ENCODE measurements at places on chromosomes 13 and 19.

GRCh38 chr13:83929157-83929556 lies 46.9 kb upstream of the SLITRK1 start:
- DNase-seq = peak; percentile 1

DNA sequence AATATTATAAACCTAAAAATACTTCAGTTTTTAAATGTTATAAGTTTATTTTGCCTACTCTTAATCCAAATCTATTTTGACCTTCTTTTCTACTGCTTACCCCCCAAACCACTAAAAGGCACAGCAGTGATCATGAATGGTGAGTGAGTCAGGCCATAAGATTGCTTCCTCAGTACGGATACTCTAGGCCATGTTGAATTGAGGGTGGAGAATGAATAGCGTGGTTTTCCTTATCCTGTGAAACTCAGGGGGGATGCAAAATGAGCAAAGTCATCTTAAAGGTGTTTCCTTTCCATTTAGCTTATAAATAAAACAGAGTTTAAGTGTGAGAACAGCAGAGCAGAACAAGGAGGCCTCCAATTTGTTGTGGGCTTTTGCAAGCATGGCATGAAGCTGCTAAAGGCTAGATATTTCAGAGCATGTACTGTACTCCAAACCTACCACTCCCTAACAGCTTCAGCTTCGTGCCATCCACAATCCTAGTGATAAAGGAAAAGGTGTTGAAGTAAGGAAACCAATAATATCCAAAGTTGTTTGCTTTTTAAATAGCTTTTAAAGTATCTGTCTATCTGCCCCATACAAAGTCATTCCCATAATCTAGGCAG lies 25.0 kb downstream of the SERPINE3 start:
- no peak for DNase-seq

DNA sequence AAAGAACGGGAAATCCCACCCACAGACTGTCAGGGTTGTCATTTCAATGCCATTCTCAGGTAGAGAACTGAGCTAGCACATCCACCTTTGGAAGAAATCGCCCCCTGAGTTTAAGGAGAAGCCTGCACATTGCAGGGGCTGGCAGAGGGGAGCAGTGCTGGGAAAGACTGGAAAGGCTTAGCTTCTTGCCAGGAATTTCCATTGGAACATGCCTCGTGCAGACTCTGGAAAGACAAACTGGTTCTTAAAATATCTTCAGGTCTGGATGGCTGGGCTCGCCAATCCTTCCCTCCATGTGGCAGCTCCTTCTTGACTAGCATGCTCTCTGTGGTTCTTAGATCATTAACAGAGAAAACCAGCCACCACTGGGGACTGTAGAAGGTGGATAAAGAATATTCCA lies 414.1 kb downstream of the TSHZ3 start:
- peak; percentile 2 for DNase-seq

- DNase-seq = peak; percentile 72
Observed at GRCh38 chr13:50467156-50468110, 376.1 kb downstream of the DLEU7 start.

DNA sequence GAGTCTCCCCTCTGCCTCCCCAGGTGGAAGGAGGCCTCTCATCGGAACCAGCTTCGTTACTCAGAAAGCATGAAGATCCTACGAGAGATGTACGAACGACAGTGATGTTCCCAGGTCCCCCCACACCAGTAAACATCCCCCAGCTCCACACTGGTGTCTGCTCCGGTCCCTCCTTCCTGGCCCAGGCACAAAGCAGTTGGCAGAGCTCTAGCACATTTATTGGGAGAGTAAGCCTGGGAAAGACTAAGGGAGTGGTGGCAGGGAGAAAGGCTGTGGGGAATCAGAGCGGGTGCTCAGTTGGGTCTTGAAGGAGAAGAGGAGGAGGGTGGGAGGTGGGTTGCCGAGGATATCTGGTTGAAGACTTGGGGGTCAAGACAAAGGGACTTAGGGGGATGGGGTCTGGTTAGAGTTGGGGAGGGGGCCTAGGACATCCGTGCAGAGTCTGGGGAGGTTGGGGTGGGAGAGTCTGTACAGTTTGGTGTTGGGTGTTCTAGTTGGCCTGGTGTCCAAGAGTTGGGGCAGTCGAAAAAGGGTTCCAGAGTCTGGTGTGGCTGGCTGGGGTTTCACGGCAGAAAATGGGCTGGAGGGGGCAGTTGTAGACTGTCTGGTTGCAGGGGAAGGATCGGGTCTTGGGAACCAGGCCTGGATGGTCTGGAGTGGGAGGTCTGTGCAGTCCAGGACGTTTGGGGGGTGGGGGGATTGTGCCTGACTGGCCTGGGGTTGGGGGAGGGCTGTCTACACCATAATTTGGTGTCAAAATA lies 2.3 kb downstream of the HSPB6 start:
- no peak for DNase-seq

- no peak for DNase-seq
Observed at GRCh38 chr13:20567881-20568528, 1.0 kb downstream of the IFT88 start.

GRCh38 chr19:33240181-33240771 lies 14.6 kb upstream of the SLC7A10 start:
- no peak for DNase-seq

DNA sequence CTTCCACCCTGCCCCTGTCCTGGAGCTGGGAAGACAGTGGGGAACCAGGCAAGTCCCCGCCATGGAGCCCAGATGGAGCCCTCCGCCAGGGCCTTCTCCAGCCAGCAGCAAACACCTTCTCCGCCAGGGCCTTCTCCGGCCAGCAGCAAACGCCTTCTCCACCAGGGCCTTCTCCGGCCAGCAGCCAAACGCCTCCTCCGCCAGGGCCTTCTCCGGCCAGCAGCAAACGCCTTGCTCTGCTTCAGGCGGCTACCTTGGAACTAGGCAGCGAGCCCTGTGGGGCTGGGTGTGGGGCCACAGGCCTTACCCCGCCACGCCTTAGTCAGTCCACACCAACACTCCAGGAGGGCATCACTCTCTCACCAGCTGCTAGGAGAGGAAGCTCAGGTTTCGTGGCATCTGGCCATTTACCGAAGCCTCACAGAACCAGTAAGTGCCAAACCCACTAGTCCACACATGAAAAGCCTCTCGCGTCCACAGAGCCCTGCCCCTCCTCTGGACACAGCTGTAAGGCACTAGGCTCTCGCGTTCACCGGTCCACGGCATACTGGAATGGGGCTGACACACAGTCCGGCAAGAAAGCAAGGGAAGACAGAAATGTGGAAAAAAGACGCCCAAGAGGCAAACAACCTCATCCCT lies 41.0 kb downstream of the MLLT1 start:
- no peak for DNase-seq

GRCh38 chr13:88802886-88803285 lies 1131.7 kb downstream of the SLITRK5 start:
- DNase-seq = no peak

DNA sequence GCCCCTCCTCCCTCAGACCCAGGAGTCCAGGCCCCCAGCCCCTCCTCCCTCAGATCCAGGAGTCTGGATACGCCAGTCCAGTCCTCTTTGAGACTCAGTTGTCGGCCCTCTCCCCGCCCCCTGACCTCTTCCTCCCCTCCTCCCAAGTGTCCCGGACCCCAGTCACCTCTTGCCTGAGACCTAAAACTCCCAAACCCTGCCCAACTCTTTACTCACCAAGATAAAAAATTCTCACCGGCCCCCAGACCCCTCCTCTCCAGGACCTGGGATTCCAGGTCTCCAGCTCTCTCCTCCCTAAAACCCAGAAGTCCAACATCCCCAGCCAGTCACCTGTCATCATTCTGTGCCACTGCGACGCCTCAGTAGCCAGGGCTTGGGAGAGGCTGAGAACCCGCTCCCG lies 1.4 kb upstream of the HSD17B14 start:
- no peak for DNase-seq

DNA sequence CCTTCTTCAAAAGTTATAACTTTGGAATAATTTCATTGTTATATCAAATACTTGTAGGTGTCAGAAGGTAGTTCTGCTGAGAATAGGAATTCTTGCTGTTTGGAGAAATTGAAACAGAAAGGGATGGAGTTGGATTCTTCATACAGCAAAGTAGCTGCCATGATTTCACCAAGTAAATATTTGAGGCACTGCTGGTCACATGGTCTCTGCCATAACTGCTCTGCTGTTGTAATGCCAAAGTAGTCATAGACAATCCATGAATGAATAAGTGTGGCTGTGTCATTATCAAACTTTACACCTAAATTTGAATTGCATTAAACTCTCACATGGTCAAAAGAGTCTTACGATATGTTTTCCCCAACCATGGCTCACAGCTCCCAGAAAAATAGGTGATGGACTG lies 308.6 kb downstream of the GPC6 start:
- DNase-seq = no peak

DNA sequence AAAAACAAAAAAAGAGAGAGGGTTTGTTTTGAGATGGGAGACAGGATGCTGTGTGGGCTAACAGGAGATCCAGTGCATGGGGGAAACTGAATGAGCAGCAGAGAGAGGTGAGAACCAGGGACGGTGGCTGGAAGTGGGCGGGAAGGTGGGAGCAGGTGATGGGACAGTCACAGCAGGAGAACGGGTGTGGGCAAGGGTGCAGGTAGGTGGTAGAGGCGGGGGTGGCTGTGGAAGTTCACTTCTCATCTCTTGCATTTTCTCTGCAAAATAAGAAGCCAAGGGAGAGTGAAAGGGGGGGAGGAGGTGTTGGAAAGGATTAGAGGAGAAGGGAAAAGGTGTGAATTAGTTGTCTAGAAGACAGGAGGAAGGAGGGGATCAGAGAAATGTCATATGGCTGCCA lies 21.9 kb downstream of the FBXO17 start:
- DNase-seq = no peak

DNA sequence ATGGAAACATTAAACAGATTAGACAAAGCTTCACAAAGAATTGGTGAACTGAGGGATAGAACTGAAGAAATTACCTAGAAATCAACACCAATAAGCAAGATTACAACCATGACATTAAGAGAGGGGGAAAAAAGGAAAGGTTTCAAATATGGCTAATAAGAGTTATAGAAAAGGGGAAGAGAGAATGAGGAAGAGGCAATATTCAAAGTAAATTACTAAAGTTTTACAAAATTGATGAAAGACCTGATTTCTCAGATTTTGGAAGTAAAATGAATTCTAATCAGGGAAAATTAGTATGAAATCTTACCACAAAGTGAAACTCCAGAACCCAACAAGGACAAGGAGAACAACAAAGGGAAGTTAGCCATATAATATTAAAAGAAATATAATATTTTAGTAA lies 187.4 kb downstream of the NBEA start:
- DNase-seq = no peak

- no peak for DNase-seq
Observed at GRCh38 chr13:110301083-110301482, 5.9 kb downstream of the COL4A1 start.

DNA sequence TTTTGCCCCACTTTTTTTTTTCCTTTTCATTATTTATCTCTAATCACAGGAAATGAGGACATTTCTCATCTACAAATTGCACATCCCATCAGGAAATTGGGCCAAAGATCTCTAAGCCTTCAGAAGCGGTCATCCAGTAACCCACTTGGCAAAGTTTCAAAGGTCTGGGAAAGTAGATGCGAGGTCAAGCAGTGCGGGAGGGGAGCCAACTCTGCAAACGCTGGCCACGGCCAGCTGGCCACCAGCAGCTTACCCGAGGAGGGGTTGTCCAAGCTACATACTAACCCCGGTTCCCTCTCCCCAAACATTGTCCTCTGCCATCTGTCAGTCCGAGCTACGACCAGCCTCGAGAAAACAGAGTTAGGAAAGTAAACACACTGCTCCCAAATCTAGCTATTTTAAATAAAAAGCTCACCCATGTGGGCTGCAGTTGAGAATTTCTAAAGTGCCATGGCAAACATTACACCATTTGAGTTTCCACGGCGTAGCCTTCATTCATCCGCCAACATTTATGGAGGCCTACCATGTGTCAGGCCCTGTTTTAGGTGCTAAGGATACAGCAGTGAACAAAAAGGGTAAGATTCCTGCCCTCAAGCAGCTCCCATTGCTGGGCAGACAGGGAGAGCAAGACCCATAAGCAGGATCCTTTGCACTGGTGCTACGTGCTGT lies 11.5 kb downstream of the FFAR2 start:
- no peak for DNase-seq

GRCh38 chr19:48415395-48415794 lies 21.9 kb downstream of the GRIN2D start:
- peak; percentile 55 for DNase-seq

DNA sequence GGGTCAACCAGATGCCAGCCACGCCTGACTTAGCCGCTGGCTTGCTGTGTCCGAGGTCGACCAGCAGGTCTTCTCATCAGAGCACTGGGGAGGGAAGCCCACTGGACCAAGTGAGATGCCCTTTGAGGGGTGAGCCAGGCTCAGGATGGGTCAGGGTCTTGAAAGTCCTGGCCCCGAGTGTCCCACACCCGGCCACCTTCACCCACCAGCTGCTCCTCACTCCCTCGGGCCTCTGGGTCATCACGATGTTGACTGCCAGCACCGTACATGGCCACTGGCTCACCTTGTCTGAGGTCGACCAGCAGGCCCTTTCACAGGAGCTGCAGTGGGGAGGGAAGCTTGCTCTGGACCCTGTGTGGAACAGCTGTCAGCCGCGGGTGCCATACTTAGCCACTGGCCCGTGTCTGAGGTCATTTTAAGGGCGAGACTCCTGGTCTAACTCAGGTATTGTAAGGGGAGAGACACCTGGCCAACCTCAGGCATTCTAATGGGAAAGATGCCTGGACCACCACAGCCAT lies 1361.3 kb downstream of the UQCRFS1 start:
- DNase-seq = no peak

GRCh38 chr19:3862826-3863500 lies 5.9 kb downstream of the ZFR2 start:
- DNase-seq = no peak

DNA sequence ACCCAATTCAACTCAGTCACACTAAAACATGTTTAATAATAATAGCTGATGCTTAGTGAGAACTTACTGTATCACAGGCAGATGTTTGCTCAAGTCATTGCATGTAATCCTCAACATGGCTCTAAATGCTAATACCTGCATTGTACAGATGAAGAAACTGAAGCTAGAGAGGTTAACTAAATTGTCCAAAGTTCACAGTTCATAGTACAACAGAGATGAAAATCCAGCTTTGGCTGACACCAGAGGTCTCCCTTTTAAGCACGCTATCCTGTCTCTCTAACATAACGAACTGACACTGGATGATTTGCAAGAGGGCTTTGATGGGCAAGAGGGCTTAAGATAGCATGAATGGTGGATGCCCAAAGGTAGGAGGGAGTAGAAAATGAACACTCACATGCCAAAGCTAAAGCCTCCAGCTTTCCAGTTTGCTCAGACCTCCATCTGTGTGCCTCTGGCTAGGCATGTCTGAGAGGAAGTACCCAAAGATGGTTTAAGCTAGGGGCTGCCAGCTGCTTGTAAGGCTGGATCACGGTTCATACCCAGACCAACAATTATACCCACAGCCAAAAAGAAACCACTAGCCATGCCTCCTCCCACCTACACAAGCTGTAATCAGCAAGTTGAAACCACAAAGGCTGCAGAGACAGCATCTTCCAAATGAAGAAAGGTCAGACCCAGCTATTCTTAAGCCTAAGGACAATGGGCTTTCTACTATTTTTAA lies 196.9 kb upstream of the UBL3 start:
- DNase-seq = no peak

Measured in tongue (tissue), 3 donors.